ENCODE measurements at places on chromosomes 4 and X. TPM values are rescaled to one million over a fixed set of nuclear protein-coding genes. Genes with fewer than 3 reads are reported as not detected.
A peak's percentile ranks its signal among the peaks of the same experiment; 100 is the strongest.

DNA sequence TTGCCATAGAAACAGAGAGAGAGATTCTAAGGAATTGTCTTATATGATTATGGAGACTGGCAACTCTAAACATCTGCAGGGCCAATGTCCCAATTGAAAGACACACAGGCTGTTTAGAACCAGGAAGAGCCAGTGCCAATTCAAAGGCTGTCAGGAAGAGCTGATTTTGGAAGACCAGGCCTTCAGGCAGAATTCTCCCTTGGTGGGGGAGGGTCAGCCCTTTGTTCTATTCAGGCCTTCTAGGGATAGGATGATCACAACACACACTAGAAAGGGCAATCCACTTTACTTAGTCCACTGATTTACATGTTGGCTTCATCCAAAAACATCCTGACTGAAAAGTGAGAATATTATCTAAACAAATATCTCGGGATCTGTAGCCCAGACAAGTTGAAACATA, 15.2 kb downstream of the C4orf46 start:
- ATAC-seq = no peak

DNA sequence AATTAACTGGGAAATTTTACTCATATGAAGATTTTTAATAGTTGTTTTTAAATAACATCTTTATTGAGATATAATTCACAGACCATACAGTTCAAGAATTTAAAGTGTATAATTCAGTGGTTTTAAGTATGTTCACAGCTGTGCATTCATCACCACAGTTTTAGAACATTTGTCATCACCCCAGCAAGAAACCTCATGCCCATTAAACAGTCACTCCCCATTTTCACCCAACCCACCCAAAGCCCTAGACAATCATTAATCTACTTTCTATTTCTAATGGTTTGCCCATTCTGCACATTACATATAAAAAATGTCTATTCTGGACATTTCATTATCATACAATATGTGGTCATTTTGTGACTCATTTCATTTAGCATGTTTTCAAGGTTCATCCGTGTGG, 2.8 kb downstream of the UPRT start:
- ATAC-seq = no peak

DNA sequence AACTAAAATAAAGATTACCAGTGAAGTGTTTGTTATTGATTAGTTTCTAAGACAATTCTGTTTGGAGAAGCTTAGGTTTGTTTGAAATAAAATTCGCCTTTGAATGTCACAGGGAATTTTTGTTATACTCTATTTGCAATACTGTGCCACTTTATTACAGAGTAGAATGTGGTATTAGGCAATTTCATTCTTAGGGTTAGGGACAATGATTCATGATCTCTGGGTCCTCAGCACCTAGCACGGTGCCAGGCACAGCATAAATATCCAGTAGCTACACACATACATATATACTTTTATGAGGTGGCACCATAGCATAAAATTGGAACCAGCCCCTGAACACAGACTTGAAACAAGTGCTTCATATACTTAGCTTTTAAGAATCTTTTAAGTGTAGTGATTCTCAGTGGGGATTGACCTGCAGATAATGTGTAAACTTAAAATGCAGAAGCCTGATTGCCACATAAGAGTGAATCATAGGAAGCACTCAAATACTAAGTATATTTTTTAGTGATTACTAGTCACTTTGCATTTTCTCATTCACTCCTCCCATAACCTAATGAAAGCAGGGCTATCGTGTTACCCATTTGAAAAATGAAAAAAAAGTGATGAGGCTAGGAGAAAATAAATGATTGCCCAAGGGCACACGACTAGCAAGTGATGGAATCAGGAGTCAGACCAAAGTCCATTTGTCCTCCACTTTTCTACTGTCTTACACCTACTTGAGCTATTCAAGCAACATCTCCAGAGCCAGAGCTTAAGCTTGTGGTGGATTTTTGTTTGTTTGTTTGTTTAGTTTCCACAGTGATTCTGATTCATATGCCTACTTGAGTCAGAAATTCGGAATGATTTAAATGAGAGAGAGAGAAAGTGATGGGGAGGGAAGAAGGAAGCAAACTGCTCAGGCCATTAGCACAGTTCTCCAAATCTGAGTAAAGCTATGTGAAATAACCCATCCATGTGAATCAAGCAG, 366.0 kb upstream of the FGF13 start:
- no peak for ATAC-seq

- ATAC-seq = peak; percentile 27
Observed at GRCh38 chrX:15786915-15787314, 3.4 kb upstream of the ZRSR2 start.

- no peak for ATAC-seq
Observed at GRCh38 chr4:157994863-157995262, 178.0 kb downstream of the GASK1B start.

Gene SLC9B1
- 0.28 TPM for total RNA-seq

Gene KLB
- 0.32 TPM for total RNA-seq

All from esophagus mucosa (tissue), 1 donor.